ENCODE measurements at places on chromosomes 7 and 10.

DNA sequence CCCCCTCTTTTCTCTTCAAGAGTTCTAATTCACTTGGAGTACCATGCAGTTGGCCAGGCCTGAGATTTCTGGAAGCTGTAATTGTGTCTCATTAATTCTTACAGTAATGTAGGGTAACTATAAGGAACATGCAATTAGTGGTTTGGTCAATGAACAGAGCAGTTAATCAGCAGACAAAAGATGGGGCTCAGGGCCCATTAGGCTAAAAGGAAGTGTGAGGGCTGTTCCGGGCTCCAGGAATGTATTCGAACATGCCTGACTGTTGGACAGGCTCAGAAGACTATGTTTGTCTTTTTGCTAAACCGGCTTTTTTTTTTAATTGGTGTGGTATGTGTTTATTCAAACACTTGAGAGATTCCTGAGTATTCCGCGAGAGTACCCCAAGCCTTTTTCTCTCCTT is 42.5 kb upstream of the FZD8 start:
- no peak for DNase-seq

DNA sequence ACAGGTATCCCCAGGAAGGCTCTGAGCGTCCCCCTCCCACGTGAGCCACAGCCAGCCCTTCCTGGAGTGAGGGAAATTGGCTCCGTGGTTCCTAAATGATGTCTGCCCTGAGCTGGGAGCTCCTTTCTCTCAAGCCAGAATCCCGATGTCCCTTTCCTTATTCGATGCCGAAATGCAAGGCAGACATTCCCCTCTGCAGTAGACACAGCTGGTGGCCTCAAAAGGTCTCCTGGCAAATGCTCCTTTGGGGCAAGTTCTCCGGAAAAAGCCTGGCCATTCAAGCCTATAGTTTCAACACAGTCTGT is 98.9 kb downstream of the HIP1 start:
- DNase-seq: no peak

DNA sequence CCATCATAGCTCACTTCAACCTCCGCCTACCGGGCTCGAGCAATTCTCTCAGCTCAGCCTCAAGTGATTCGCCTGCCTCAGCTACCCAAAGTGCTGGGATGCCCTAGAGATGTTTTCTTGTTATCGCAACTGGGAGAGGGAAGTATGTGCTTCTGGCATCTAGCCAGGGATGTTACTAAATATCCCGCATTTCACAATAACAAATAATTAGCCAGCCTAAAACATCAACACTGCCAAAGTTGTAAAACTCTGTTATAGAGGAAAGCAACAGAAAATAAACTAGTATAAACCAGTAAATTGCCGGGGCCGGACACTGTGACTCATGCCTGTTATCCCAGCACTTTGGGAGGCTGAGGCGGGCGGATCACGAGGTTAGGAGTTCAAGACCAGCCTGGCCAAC is 7.2 kb downstream of the INA start:
- DNase-seq: no peak

DNA sequence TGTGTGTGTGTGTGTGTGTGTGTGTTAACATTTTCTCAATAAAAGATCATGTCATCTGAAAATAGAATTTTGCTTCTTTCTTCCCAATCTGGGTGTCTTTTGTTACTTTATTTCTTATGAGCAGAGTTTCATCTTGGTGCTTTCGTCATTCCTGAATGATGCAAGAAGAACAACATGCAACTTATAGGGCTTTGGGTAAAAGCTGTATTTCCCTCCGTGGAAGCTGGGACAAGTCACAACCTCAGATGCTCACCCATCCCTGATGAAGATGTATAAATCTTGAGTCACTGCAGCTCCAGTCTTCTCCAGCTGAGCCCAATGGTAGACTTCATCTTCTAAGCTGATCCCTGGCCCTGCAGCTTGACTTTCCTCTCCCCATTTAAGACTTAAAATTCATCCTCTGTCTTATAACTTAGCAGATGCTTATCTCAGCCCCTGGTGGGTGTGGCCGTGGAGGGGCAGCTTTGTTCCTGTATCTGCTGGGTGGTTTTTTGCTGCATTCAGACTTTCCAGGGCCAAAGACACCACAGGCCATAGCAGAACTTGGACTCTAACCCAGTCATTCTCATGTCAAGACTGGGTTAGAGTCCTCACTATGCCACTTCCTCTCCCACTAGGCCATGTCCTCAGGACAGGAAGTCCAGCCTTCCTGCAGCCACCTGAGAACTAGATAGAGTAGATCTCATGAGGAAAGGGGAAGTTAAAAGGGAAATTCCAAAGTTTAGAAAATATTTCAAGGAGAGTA is 356.4 kb downstream of the TNS3 start:
- no peak for DNase-seq

DNA sequence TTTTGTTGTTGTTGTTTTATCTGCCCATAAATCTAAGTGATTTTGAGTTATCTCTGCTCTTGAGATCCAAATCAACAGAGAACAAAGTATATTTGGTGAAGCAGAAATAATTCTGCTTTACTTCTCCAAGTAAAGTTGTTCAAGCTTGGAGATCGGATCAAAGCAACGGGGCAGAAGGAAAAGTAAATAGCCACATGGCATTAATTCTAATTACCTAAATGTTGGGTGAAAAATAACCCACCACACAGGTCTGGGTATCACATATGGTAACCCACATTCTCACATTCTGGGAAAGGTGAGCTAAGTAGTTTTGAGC is 3.1 kb downstream of the NRP1 start:
- DNase-seq: no peak

DNA sequence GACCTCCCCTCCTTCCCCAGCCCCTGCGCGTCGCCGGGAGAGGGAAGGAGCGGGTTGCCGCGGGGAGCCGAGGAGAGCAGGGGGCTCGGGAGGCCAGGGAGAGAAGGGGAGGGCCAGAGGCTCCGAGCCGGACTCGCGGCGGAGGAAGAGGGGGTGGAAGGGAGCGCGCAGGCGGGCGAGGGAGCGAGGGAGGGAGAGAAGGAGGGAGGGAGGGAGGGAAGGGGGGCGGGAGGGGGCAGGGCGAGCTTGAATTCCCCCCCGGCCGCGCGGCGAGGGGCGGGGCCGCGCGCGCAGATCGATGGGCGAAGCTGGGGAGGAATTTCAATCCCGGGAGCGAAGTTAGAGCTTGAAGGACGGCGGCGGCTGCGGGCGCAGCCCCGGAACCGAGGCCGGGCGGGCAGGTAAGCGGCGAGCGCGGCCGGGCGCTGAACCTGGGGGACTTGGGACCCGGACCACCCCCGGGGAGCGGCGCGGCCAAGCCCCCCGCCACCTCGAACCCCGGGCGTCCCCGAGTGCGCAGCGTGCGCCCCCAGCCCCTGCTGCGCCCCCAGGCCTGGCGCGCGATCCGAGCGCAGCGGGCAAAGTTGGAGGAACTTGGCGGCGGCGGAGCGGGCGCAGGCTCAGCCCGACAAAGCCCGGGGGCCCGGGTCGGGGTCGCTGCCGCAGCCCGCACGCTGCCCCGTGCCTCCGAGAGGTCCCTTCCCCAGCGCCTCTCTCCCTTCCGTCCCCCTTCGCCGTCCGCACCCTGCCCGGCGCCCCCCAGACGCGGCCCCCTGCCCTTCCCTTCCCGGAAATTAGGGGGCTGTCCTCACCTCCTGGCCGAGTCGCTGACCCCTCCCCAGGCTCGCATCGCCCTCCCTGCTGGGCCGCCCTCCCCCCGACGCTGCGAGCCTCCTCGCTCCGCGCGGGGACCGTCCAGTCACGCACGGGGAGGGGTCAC is at the start of gene ELFN1:
ELFN1 (plus strand) TSS at position 324 of the 940 bp plus-strand sequence. CDS start 74,320 bp downstream, outside the sequence.
- DNase-seq: no peak

- DNase-seq: no peak
These were observed 39.8 kb downstream of the MET start for GRCh38 chr7:116711790-116712189.

- no peak for DNase-seq
These were observed 468.6 kb downstream of the XPNPEP1 start for GRCh38 chr10:109454691-109455090.

- peak; percentile 10 for DNase-seq
These were observed 1.4 kb downstream of the RAB11FIP2 start for GRCh38 chr10:118045158-118045836.

- DNase-seq: no peak
These were observed 975 bp downstream of the CNTNAP2 start for GRCh38 chr7:146117576-146117975.

GRCh38 chr10:14327527-14327926 is 3.2 kb downstream of the FRMD4A start:
- DNase-seq: peak; percentile 82

DNA sequence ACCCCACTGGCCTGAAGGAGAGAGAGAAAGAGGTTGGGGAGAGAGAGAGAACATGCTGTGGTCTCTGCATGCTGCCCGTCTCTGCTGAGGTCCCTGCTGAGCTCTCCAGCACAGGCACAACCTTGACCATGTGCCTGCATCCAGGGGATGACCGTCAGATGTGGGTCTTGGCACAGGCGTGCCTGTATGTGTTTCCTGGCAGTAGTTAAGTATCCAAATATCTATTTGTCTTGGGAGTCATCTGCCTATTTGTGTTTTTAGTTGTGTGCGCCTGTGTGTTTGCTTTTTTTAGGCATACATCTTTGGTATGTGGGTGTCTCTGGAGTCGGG is 1.9 kb upstream of the UNC5B start:
- no peak for DNase-seq

Data from endothelial cell of umbilical vein (primary cell).